ENCODE measurements at places on chromosomes 5 and 9.

DNA sequence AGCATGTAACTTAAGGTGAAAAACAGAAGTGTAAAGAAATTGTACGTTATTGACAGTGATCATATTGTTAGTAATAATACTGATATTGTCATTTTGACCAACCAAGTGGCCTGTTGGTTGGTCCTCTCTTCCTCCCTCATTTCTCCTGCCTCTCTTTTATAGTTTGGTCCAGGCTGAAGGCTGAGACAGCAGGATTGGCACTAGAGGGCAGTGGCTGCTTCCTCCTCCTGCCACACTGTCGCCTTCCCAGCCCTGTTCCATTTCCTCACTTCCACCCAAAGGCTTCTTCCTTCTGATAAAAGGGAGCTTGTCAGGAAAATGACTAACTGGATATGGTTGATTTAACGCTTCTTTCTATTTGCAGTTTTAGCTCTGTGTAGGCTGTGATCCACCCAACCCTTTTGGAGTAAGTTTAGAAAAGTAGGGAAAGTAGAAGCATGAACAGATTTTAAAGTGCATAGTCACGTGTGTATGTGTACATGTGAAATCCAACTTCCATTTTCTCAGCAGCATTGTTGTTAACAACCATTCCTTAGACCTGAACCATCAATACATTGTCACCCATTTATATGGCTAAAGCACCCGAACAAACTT is 35.6 kb downstream of the PTCD2 start:
- no peaks in the 10 kb centered on the region for H3K36me3 ChIP-seq
- no peaks in the 10 kb centered on the region for H3K27me3 ChIP-seq
- DNase-seq, result no peak
- H3K4me3 ChIP-seq, result no peak overlapping the region
- no peaks in the 10 kb centered on the region for H3K4me1 ChIP-seq

- no peak overlapping the region for H3K4me3 ChIP-seq
- no peaks in the 10 kb centered on the region for H3K36me3 ChIP-seq
- H3K27ac ChIP-seq, result no peak overlapping the region
- no peak for DNase-seq
- H3K27me3 ChIP-seq, result no peaks in the 10 kb centered on the region
These were observed 41.9 kb upstream of the MACIR start for GRCh38 chr5:103216697-103217096.

DNA sequence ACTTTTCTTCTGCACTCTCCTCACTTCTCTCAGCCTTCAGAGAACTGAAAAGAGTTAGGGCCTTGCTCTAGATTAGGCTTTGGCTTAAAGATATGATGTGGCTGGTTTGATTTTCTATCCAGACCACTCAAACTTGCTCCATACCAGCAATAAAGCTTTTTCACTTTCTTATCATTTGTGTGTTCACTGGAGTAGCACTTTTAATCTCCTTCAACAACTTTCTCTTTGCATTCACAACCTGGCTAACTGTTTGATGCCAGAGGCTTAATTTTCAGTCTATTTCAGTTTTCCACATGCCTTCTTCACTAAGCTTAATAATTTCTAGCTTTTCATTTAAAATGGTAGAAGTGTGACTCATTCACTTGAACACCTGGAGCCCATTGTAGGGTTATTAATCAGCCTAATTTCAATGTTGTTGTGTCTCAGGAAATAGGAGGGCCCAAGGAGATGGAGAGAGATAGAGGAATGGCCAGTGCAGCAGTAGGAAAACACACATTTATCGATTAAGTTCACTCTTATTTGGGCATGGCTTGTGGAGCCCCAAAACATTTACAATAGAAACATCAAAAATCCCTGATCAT is 5.9 kb downstream of the ATPSCKMT start:
- H3K4me1 ChIP-seq, result peaks cover 6% of the 10 kb centered on the region
- H3K27ac ChIP-seq, result no peak overlapping the region
- H3K4me3 ChIP-seq, result no peak overlapping the region
- peaks cover 3% of the 10 kb centered on the region for H3K36me3 ChIP-seq
- no peak for DNase-seq

GRCh38 chr5:157177953-157178352 is 2.7 kb upstream of the ITK start:
- H3K36me3 ChIP-seq, result no peaks in the 10 kb centered on the region
- no peak overlapping the region for H3K27ac ChIP-seq
- H3K4me1 ChIP-seq, result no peaks in the 10 kb centered on the region
- no peak overlapping the region for H3K4me3 ChIP-seq

DNA sequence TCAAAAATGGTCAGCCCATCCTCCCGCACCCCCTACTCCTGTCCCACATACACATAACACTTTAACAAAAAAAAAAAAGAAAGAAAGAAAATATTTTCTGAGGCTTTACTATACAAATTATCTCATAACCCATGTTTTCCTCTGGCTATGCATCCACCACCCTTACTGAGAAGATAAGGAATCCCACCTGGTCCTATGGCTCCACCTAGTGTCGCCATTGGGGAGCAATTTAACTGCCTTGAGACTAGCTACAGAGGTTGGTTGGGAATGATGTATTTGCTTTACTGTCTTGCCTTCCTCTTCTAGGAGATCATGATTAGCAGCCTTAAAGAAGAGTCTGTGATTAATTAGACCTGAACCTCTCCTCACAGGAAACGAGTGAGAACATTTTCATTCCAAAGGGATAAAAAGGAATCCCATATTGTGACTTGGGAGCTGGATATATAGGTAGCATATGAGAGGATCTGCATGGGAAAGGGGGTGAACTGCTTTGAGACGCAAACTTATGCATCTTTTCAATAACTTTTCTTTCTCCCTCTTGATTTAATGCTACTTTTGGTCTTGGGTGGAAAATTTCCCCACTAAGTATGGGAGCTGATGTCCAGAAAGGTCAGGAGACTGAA is 77.7 kb upstream of the SELENOP start:
- H3K4me3 ChIP-seq, result no peak overlapping the region
- no peaks in the 10 kb centered on the region for H3K36me3 ChIP-seq
- H3K27me3 ChIP-seq, result no peaks in the 10 kb centered on the region

GRCh38 chr9:79193501-79194223 is 378.1 kb upstream of the TLE4 start:
- no peaks in the 10 kb centered on the region for H3K27me3 ChIP-seq
- no peak overlapping the region for H3K4me3 ChIP-seq
- no peak for DNase-seq
- H3K36me3 ChIP-seq, result no peaks in the 10 kb centered on the region
- no peaks in the 10 kb centered on the region for H3K4me1 ChIP-seq

- H3K4me3 ChIP-seq, result no peak overlapping the region
- H3K27me3 ChIP-seq, result no peaks in the 10 kb centered on the region
- H3K4me1 ChIP-seq, result peaks cover 24% of the 10 kb centered on the region
- DNase-seq, result no peak
- no peak overlapping the region for H3K27ac ChIP-seq
- H3K36me3 ChIP-seq, result peaks cover 17% of the 10 kb centered on the region
These were observed 48.8 kb downstream of the CD180 start for GRCh38 chr5:67147760-67148159.

- H3K27me3 ChIP-seq, result no peaks in the 10 kb centered on the region
- H3K4me3 ChIP-seq, result no peak overlapping the region
- H3K36me3 ChIP-seq, result peaks cover 26% of the 10 kb centered on the region
- H3K27ac ChIP-seq, result peak overlapping the region; percentile 59
These were observed 69.9 kb downstream of the RCL1 start for GRCh38 chr9:4862506-4863250.
